ELR (cell line): ENCODE measurements at places on chromosomes 6 and 20.

DNA sequence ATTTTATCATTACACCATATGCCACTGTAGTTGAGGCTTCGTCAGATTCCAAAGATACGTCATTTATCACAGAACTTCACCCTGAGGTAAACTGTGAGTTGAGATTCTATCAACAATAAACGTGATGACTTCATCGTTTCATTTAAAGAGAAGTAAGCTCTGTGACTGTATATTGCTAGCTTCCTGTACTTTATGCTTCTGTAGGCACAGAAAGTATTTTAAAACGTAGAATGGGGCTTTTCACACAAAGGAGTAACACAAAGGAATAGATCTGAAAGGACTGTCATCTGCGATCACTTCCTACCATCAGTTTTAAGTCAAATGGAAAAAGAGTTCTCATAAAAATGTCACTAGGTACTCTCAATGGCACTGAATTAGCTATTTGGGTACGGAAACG, 234.4 kb upstream of the MCHR2 start:
- DNase-seq: peak; percentile 62

DNA sequence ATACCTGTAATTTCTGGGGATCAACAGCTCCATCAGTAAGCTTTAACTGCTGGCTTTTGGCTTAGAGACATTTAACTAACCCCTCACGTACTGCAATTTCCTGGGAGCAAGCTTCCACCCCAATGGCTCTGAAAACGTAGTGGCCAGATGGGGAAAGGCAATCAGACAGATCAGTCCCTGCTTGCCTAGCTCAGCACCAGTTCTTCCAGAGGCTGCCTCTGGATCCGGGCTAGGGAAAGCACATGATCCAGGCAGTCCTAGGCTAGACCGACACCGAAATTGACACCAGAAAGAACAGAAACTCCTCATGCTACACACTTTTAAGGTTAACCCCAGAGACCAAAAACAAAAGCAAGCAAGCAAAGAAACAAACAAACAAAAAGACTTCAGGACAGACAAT, 13.3 kb downstream of the PREP start:
- no peak for DNase-seq

GRCh38 chr6:35494161-35494563, 2.7 kb downstream of the TEAD3 start:
- DNase-seq: peak; percentile 61

DNA sequence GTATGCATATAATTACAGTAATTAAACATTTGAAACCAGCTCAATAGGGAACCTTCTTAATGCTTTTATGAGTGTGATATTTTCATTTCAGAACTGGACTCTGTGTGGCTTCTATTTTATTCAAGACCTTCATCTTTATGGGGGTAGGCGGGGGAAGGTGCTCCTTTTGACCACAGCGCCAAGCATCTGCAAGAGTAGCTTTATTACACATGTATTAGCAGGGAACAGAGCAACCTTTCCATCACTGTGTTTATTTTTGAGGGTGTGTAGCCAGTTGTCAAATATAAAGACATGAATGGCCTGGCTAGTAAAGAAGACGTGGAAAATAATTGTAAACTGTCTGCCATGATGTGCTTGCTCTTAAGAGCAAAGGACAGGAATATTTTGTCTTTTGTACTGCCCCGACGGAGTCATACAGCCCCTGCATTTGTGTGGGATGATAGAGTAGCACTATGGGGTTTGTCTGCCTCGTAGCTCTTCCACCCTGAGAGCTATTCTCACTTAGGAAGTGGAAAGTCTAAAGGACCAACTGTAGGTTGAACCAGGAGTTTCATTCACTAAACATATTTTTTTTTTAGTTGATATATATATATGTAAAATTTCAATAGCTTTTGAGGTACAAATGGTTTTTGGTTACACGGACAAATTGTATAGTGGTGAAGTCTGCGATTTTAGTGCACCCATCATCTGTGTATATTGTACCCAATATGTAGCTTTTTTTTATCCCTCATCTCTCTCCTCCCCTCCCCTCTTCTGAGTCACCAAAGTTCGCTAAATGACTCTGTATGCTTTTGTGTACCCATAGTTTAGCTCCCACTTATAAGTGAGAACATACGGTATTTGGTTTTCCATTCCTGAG, 91.2 kb downstream of the CARMIL1 start:
- DNase-seq: no peak

- DNase-seq: peak; percentile 99
Observed at GRCh38 chr6:53326372-53327016, 22.3 kb downstream of the ELOVL5 start.

- peak; percentile 52 for DNase-seq
Observed at GRCh38 chr6:36752187-36752885, 54.7 kb downstream of the RAB44 start.

GRCh38 chr20:12171923-12172524, 254.3 kb downstream of the BTBD3 start:
- no peak for DNase-seq

GRCh38 chr6:44190715-44191114, 26.0 kb upstream of the MYMX start:
- no peak for DNase-seq

DNA sequence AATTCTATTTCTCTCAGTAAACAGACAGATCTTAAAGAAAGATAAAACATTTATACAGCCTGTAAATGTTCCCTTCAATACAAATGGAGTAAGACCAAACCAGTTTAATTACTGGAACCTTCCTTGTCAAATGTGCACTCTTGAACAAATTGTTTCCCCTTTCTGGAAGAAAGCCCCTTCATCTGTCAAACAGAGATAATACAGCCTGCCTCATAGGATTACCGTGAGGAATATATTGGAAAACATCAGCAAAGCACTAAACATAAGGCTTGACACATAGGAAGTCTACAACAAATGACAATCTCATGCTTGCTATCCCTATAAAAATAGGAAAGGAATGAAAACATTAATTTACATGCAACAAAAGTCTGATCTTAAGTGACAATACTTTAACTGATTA, 173.8 kb downstream of the PTPRK start:
- DNase-seq: no peak
